ENCODE measurements at places on chromosomes 6 and 20.

DNA sequence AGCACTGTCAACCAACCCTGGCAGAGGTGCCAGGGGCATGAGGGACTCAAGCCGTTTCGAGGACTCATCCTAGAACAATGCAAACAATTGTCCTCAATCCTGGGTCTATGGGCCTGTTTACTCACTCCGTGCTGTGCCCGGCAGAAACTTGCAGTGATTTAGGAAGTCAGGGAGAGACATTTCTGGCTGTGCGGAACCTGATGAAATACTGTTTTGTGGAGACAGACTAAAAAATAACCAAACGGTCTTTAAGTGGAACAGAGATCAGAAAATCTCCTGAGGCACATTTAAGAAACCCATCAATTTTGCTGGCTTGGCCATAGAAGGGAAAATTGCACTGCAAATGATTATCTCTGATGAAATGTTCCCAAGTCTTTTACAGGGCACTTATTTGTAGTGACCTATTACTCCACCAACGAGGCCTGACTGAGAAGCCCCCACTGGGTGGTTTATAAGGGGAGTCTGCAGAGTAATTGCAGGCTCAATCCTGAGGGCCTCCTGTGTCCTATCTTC lies 79.8 kb upstream of the KCNK16 start:
- no peak for DNase-seq

DNA sequence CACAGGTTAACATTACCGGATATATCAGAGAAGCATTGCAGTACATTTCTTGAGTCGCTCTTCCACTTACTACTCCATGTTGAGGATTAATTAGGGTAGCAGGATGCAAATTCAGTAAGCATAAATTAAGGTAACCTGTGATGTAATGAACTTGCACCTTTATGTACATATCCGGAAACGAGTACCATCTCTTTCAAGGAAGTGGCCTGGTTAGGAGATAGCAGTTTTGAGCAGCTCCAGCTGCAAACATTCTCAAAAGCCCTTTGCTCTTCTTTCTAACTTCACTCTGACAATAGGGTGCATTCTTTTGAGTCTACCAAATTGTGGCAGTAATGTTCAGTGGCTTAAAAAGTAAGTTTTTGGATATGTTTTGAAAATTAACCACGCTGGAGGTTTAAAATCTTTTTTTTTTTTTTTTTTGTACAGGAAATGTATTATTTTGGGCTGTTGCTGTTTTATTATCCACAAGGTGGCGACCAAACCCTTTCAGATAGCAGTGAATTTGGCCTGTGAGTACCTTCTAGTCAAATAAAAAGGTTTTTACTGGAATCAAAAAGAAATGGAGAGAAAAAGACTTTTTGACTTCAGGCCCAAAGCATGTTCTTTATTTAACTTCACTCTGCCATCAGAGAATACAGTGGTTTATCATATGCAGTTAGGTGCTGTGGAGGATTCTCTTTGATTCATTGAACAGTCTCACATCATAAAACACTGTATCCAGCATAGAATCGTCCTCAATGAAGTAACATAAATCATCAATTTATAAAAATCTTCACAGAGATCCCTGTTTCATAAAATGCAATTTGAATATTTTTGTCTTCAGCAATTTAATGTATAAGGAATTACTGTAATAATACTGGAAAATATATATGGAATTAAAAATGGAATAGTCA lies 8.9 kb downstream of the FAM217B start:
- DNase-seq: peak; percentile 25

GRCh38 chr20:61719691-61720347 lies 345.9 kb downstream of the TAF4 start:
- peak; percentile 27 for DNase-seq

DNA sequence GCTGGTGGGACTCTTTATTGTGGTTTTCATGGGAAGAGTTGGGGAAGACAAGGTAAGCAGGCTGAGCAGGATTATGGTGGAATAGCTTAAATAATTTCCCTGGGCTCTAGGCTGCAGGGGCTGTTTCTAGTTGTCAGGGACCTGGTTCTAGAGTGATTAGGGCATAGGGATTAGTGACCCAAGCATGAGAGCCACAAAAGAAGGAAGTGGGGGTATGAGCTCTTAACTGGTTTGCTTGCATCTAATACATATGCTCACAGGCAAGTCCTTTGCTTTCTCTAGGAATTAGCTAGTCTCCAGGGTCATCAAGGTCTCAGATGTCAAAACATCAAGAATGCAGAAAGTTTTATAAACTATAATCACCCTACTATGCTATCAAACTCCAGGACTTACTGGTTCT lies 67.5 kb upstream of the NRN1 start:
- no peak for DNase-seq

- no peak for DNase-seq
Measured at GRCh38 chr20:42155586-42155985, 537.4 kb upstream of the CHD6 start.

DNA sequence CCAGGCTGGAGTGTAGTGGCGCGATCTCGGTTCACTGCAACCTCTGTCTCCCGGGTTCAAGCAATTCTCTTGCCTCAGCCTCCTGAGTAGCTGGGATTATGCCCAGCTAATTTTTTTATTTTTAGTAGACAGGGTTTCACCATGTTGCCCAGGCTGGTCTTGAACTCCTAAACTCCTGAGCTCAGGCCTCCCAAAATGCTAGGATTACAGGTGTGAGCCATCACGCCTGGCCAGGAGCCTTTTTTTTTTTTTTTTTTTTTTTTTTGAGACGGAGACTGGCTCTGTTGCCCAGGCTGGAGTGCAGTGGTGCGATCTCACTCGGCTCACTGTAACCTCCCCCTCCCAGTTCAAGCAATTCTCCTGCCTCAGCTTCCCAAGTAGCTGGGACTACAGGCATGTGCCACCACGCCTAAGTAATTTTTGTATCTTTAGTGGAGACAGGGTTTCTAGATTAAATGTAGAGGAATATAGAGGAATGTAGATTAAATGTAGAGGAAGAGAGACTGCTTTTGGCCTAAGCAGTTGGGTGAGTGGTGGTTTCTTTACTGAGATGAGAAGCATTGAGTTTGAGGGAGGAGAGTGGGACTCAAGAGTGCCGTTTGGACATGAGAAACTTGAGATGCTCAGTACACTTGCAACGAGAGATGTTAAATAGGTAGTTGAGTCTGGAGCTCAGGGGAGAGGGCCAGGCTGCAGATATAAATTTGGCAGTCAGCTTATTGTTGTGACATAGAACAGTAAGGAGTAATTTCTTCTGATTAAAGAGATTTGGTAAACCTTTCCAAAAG lies 16.7 kb downstream of the VAPB start:
- no peak for DNase-seq

GRCh38 chr20:62571669-62572344 lies 70.5 kb upstream of the SLCO4A1 start:
- DNase-seq: no peak

DNA sequence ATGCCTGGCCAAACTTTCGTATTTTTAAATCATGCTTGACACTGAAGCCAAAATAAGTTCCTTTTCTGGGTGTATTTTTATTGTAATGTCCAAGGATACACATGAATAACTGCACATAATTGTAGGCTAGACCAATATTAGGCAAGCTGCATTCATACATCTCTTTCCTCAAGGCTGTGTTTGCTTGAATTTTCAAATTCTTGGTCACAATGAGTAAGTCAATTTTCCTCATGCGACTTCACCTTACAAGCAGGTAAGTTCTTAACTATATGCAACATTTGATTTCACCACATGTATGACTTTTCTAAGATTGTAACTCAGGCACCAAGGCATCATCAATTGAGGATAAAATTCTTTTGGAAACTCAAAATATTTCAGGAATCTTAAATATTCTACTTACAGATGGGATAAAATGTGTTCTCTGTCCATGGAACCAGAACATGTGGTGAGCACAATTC lies 112.4 kb upstream of the ZNF217 start:
- DNase-seq: no peak

DNA sequence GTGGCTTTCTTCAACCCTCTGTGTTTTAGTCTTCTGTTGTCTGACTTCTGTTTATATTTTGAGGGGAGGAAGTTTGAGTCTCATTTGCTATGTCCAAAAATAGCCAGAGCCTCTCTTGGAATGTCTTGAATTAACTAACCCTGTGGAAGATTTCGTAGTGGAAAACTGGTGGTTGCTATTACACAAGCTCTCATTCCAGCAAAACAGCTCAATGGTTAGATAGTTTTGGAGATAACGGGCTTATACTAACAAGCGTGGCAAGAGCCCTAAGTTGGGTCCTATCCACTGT lies 1.6 kb downstream of the CCN2 start:
- DNase-seq: no peak

DNA sequence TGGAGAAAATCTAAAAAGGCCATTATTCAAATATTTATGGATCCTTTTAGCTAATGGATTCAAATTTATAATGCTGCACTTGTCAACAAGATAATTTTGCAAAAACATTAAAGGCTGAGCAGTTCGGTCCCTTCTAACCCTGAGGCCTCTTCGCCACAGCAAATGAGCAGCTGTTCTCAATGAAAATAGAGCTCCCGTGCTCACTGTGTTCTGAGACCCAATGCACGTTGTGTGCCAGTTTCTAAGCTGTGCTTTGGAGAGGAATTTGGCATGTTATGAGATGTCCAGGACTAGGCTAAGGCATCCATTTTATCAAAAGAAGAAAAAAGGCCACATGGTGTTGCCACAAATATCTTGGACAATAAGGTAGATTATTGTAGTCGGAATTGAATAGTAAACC lies 220.1 kb upstream of the TSHZ2 start:
- no peak for DNase-seq

GRCh38 chr6:150430815-150431214 lies 62.0 kb downstream of the IYD start:
- no peak for DNase-seq

DNA sequence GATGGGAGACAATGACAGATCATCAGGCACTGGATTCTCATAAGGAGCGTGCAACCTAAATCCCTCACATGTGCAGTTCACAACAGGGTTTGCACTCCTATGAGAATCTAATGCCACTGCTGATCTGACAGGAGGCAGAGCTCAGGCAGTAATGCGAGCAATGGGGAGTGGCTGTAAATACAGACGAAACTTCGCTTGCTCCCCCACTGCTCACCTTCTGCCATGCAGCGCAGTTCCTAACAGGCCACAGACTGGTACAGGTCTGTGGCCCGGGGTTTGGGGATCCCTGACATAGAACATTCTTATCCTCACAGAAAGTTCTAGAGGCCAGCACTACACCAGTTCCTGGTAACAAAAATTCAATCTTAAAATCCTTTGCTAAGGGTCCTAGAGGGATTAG lies 23.2 kb downstream of the RRAGD start:
- DNase-seq: no peak

GRCh38 chr20:49656304-49656703 lies 57.4 kb downstream of the B4GALT5 start:
- DNase-seq: no peak

DNA sequence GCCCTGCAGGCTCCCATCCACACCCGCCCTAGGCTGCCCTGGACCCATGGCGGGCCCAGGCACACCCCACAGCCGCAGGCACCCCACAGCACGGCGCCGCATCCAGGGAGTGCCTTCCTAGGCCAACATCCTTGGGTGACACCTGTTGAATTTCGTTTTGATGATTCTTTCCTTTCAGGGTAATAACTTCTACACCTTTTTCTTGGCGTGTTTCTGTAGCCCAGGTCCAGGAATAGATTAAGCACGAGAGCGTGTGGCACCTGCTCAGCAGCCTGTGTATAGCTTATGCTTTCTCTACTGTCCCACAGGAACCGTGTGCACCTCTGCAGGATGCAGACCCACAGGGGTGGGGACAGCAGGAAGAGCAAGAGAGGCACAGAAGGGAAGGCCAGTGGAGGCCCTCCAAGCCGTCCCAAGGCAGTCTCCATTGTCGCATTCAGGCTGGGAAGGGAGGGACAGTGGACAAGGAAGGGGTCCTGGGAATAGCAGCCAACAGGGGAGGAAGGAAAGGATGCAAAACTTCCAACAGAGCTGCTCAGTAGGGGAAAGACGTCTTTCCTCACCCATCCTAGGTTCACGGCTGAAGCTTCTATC lies 118.1 kb upstream of the AFDN start:
- DNase-seq: no peak

DNA sequence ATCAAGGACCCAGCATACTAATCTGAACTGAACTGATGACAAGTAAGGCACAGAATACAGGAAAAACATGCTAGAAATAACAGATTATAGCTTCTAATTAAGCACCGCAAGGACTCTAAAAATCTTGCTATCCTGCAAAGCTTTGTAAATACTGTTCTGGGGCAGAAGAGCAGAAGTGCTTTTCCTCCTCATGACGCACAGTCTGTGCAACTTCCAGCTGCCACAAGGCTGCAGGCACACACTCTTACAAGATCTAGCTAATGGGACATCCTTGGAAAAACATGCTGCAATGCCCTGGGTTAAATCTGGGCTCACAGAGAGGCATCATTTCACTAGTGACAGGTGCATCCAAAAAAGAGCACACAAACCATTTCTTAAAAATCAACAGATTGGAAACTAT lies 188.6 kb downstream of the GJA10 start:
- DNase-seq: no peak

DNA sequence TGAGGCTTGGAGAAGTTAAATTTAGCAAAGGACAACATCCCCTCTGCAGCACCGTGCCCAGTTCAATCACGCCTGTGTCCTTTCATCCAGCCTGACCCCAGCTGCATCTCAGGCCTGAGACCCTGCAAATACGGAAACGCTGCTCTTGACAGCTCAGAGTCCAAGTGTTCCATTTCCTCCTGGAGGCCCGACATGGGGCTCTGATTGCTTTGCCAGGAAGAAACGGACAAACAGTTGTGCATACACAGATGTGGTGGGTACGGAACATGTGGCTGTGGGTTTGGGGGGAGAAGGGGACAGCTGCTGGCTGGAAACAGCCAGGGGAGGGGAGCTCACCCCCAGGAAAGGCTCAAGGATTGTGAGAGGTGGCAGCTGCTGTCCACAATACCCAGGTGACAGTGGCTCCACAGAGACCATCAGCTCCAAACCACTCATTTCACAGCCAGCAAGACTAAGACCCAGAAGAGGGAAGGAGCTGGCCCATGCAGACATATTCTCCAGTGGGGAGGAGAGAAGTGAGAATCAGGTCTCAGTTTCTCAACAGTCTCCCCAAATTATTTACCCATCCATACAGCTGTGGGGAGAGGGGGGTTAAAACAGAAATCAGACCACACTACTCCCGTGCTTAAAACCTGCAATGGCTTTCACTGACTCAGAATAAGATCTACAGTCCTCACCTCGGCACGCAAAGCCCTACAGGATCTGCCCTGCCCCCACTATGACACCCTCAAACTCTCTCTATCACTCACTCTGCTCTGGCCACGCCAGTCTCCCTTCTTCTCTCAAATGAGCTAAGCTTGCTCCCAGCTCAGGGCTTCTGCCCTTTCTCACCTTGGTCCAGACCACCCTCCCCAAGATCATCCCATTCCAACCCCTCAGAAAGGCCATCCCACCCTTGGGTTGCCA lies 89.1 kb downstream of the PREX1 start:
- peak; percentile 79 for DNase-seq

Measured in stimulated activated CD4-positive, alpha-beta T cell treated with anti-CD3 and anti-CD28 coated beads, Interleukin-4, amount 100 ng/mL, for 24 hours (primary cell).